ENCODE measurements at places on chromosomes 6 and 20.

DNA sequence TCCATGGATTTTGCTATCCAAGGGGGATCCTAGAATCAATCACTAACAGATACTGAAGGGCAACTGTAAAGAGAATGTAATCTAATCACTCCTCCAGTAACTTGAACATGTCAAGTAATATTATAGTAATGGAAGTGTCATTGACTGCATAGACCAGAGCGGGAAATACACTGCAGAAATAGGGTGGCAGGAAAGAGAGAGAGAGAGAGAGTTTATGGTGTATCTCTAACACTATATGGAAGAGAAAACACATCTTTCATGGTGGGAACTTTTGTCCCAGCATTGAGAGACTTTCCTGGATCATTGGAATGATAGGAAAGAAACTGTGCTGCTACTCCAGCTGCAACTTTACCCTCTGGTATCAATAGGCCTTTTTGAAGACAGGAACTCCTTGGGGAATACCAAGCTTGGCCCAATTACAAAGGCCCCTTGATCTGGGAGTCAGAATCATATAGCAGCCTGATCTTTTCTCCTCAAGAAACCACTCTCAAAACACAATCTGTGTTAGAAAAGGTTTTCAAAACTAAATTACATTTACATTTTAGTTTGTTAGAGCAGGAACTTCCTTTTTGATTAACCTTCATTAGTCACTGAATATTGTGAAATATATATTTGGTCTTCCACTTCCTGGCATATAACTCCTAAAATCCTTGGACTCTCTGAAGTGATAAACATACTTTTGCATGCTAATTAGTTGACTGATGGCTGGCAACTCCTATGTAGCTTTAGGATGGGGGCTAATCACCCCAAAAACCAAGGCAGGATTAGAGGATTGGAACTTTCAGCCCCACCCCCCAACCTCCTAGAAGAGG is 29.5 kb upstream of the RNGTT start:
- no peak for DNase-seq

DNA sequence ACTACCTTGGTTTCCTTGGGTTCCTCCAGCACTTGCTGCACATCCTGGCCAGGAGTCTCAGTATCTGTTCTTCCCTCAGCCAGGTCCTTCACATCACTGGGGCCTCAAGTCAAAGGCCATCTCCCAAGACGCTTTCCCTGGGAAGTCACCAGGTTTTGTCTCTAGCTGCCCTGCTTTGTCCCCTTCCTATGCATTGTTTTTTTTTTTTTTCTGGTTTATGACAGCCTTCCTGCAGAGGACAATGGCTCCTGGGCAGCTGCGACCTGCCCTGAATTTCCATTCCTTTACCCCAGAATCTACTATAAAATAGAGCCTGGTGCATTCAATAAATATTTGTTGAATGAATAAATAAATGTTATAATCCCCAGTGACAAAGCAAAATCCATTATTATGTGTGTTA is 687.3 kb downstream of the QKI start:
- no peak for DNase-seq

- no peak for DNase-seq
Measured at GRCh38 chr6:23091795-23092194, 522.4 kb downstream of the HDGFL1 start.

DNA sequence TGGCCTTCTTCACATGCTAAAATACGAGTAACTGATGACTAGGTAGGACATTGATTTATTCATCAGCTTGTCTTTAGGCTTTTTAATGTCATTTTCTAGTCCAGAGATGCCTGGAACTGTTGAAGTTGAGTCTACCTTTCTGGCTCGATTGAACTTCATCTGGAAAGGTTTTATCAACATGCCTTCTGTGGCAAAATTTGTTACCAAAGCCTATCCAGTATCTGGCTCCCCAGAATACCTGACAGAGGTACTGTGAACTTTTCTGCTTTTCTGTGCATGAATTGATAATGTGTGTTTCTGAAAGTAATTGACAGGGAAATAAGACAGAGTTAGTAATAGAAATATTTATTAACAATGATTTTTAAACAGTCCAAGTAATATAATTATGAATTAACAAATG is 71.0 kb downstream of the PHF3 start:
- no peak for DNase-seq

- DNase-seq, result no peak
Measured at GRCh38 chr6:138468320-138469015, 30.8 kb downstream of the NHSL1 start.

DNA sequence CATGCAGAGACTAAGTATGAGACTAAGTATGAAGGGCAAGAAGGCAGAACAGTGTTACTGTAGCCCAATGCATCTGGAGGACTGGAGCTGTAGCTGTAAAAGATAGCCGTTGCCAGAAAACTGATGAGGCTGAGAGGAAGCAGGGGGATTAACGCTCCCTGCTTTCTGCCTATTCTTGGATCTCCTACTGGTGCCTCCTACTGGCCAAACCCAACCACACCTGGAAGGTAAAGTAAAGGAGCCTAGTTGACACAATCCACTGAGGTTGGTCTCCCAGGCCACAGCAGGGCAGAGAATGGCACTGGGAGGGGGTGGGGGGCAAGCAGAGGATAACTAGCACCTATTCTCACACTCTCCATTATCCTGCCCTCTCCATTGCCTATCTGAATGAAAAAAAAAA is 105.0 kb upstream of the MRPS10 start:
- no peak for DNase-seq

DNA sequence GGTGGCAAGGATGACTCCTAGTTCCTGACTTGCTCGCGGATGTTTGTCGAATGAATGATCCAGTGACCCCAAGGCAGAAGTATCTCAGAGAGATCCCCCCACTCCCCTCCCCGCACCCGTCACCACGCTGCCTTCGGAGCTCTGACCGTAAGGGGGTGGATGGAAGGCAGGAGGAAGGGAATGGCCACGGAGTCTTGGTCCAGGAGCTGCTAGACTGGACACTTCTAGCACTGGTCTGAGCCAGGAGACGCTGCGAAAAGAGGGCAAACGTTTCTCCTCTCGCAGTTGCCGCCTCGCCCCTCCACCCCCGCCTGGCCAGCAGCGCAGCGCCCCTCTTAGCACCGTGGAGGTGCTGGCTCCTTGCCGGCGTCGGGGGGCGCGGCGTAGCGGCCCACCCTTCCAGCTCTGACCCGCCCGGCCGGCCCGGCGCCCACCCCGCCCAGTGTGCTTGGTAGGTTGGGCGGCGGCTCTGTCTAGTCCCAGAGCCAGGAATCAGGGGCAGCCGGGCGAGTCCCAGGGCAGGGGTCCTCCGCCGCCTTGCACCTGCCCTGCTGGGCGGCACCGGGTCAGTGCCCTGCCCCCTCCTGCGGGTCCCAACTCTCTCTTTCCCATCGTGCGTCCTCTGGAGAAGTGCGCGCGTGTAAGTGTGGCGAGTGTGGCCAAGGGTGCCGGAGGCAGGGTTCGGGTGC is 2.4 kb upstream of the DBNDD2 start:
- DNase-seq, result no peak

DNA sequence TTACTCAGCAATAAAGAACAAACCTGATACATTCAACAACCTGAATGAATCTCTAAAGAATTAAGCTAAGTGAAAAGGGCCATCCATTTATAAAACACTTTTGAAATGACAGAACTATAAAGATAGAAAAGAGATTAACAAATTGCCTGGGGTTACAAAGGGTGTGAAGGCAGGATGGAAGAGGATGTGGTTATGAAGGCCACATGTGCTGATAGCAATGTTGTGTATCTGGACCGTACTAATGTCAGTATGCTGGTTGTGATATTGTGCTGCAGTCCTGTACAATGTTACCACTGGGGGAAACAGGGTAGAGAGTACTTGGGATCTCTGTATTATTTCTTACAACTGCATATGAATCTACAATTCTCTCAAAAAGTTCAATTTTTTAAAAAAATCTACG is 36.4 kb downstream of the ELOVL5 start:
- no peak for DNase-seq

- DNase-seq, result no peak
Measured at GRCh38 chr6:33758815-33759216, 12.1 kb upstream of the IP6K3 start.

DNA sequence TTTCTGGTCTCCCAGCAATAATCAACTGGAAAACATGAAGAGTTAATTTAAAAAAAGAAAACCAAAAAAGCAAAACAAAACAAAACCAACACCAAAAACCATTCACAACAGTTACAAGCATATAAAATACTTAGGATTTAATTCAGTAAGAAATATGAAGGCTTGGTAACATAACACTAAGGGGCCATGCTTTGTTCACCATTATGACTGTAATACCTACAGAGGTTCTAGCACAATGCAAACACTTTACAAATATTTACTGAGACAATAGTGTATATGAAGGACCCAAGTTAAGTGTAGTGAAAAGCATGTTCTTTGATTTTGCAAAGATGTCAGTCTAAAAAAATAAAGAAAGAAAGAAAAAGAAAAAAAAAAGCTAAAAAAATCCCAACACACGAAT is 109.8 kb upstream of the EMILIN3 start:
- DNase-seq, result no peak

DNA sequence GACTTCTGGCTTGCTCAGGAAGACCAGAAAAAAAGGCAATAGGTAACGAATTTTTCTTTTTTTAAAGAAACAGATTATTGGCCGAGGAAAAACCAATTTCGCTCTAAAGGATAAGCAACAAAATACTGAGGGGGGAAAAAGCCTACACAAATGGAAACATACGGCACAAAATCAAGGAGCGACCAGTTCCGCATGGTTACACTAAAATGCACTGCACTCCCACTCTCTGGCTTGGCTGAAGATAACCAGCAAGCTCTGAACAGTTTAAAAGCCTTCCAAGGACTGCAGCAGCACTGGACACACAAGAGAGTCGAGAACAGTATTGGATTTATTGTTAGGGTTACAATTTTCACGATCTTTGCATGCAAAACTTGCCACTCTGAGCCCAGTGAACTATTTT is 881 bp upstream of the MAP7 start:
- no peak for DNase-seq

DNA sequence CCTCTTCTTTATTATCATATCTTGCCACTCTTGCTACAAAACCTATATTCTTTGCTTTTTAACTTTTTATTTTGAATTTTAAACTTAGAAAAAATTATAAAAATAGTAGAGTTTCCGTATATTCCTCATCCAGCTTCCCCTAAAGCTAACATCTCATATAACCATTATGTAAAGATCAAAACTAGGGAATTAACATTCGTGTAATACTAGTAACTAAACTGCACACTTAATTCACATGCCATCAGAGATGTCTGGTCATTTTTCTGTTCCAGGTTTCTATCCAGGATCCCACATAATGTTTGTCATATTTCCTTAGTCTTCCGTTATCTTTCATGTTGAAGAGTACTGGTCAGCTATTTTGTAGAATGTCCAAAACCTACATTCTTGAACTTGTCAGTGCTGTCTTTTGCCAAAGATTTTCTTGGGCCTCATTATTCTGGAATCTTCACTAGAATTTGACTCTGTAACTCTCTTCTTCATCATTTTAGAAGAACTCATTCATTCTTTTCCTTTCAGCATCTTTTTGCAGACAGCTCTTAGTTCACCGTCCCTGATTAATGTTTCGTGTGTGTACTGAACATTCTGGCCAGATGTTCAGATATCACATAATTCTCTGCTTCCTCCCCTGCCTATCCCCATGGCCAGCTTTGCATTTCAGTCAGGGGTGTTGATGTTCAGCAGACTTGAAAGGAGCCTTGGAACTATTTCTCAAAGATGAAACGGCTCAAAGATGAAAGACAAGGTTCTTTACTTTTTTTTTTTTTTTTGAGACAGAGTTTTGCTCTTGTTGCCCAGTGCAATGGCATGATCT is 9.4 kb downstream of the CTNNBL1 start:
- no peak for DNase-seq

DNA sequence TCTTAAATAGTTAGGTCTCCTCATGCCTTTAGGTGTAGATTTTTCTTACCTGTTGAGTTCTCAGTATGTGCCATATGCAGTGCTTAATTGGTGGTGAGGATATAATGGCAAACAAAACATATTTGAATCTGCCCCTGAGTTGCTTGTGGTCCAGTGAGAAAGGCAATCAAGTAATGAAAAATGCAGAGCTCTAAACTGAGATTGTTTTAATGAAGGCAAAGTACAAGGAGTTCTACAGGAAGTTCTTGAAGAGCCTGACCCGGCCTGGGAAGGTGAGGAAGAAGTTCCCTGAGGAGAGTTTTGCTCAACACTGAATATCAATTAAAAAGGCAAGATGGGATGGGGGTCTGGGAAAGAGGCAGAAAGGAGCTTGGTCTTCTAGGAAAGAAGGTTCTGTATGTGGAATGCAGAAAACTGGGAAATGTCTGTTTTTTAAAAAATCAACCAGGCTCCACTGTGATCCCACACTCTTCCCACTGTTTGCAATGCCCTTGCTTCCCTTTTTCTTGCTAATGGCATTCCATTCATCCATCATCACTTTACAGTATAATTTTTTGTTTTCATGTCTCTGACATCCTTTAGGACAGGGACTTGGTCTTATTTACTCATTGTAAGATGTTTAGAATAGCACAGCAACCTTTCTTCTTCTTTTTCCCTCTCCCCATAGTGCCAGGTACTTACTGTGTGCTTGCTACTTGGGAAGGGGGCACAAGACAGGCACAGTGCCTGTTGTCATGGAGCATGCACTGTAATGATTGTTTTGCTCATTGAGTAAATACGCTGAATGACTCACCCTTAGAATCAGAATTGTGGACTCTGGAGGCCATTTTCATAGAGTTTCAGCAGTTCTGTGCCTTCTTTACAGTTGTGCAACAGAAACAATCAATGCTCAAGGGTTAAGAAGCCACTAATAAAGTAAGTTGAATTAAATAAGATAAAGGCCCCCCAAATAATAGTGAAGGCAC is 64.3 kb downstream of the ANKS1A start:
- DNase-seq, result no peak

GRCh38 chr6:83696674-83697073 is 12.2 kb downstream of the SNAP91 start:
- DNase-seq, result no peak

GRCh38 chr20:57964011-57964862 is 254.4 kb upstream of the PMEPA1 start:
- DNase-seq, result no peak

DNA sequence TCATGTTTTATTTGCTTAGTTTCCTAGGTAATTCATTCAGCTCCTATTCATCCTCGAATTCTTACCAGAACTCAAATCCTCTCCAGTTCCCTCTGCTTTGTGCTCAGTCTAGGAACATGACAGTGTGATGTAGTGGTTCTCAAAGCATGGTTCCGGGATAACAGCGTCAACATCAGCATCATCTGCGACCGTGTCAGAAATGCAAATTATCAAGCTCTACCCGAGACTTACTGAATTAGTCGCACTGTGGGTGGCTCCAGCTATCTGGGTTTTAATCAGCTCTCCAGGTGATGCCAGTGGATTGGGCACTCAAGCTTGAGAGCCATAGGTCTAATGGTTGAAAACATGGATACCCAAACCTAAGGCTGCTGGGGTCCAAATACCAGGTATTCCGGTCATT is 7.7 kb upstream of the STK35 start:
- no peak for DNase-seq

GRCh38 chr6:166573511-166574216 is 12.8 kb downstream of the RAMACL start:
- DNase-seq, result no peak
